Central memory CD4-positive, alpha-beta T cell (primary cell): ENCODE measurements at places on chromosomes 11 and 22.

DNA sequence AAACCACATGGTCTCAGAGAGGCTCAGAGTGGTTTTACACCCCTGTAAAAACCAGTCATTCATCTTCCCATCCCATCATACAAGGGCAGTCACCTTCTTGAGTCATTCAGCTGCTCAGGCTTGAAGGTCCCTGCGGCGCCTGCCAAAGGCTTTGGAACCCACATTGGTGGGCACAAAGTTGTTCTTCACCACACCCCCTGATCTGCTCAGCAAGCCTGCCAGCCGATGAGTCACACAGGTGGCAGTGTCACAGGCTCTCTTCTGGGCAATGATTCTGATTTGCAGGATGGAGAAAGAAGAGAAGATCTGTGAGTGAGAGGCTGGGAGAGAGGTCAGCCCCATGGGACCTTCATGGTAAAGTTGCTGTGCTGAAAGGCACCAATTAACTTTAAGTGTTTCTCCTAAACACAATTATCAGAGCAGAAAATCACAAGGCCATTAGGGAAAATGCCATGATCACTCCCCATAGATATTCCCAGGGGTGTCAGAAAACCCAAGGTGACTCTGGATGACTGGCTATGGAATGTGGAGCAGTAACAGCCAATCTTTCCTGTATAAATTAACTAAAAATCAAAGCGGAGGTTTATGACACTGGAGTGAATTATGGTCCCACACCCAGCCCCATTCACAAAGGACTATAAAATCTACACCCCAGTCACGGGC lies 4.4 kb downstream of the CALCA start:
- no peak for DNase-seq

DNA sequence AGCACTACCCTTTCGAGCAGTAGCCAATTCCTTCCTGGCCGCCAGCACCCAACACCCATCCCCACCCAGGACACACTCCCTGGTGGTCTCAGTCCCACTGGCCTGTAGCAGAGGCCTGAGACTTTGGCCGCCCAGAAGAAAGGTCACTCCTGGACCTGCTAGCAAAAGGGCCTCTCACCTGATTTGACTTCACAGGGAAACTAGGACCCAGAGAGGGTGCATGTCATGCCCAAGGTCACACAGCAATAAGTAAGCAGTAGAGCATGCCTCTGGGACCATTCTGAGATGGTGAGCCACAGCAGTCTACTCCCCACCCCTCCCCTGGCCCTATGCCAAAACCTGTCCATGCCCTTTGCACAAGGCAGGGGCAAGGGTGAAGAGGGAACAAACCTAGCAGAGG lies 7.3 kb downstream of the ARRB1 start:
- DNase-seq = no peak

DNA sequence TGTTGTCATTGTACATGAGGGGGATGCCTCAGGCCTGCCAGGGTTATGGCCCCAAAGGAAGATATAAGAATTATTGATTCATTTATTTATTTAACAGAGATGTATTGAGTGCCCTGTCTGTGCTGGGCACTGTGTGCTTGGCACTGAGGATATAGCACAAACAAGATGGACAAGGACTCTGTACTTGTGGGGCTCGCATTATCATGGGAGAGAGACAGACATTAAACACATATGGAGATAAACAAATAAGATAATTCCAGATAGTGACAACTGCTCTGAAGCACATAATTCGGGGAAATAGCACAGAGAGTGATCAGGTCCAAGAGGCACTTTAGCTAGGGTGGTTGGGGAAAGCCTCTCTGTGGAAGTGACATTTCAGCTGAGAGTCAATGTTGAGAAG lies 119.8 kb upstream of the ARHGAP20 start:
- no peak for DNase-seq

- DNase-seq = no peak
Measured at GRCh38 chr22:20421507-20421874, 16.1 kb downstream of the SCARF2 start.

DNA sequence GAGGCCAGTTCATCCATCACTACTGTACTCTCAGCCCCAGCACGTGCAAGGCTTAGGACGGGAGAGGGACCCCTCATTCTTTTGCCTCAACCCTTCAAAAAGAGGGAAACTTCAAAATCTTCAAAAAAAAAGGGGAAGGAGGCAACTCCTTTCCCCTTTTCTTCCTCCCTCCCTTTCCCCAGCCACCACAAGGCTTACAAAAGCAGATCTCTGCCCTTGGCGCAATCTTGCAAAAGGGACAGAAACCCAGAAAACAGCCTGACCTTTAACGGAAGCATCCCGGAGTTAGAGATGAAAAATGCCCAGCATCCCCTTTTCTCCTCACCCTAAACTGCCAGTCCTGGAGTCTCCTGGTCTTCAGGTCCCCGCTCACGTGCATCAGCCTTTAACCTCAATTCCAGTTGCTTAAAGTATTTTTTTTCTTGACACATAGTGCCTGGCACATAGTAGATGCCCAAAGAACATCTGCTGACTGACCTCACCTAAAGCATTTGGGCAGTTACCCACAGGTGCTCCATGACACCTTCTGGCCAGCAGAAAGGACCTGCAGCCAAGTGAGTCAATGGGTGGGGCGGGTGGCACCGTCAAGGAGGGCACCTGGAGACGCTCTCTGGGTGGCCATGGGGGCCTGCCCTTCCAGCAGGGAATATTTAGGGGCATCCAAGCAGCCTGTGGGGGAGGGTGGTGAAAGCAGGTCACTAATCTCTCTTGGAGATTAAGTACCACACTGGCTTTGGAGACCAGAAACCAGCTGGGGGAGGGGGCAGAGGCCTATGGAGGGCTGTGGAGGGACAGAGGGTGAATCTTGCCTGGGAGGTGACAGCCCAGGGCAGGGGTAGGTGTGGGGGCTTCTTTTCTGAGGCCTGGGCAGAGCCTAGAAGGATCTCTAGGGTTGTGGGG lies 16.3 kb downstream of the NECTIN1 start:
- DNase-seq = no peak

DNA sequence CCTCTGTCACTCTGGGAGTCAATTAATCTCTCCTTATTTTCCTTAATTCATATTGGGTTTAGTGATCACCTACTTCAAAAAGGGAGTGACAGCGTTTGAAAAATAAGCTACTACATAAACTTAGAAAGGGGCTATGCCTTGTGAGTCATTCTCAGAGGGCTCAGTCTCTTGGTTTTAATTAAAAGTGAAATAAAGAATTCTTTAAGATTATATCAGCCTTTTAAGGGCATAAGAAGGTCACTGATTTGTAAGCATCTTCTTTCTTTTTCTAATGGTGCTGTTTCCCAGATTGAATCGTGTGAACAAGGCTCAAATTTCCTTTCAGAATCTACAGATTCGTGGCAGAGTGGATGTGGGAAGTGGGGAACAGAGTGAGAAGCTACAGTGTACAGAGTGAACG lies 636.2 kb upstream of the CCDC90B start:
- no peak for DNase-seq

- no peak for DNase-seq
Measured at GRCh38 chr11:64237484-64237951, 3.1 kb downstream of the VEGFB start.

DNA sequence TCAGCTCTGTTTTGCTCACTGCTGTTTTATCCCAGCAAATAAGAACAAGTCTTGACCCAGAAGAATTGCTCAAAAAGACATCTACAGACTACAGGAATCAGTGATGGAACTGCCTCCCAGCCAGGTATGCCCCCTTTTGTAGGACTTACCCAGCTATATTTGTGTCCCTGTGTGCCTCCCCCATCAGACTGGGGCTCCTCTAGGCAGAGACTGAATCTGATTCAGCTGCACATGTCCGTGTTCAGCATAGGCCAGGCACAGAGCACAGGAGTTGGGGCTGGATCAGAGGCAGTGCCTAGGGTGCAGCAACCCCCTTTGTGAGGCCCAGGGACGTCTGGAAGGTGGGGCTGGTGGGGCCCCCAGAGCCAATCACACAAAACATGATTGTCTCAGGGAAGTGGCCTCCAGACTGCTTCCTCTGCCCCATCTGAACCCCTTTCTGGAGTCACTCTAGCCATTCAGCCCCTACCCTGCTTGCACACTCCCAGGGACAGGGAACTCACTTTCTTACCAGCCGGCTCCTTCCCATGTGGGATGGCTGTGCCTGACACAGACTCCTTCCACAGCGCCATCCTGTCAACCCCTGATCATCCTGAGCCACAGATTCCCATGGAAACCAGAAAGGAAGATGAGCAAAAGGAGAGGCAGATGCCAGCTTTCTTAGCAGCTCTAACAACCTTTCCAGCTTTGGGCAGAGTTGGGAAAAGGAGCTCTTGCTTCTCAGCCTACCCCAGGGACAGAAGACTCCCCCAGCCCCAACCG lies 24.8 kb downstream of the PDE2A start:
- DNase-seq = no peak

GRCh38 chr11:113618360-113618759 lies 87.7 kb downstream of the TMPRSS5 start:
- DNase-seq = no peak

- no peak for DNase-seq
Measured at GRCh38 chr22:23695141-23695540, 4.3 kb downstream of the RGL4 start.

GRCh38 chr11:72614381-72614780 lies 59.8 kb downstream of the PDE2A start:
- no peak for DNase-seq

DNA sequence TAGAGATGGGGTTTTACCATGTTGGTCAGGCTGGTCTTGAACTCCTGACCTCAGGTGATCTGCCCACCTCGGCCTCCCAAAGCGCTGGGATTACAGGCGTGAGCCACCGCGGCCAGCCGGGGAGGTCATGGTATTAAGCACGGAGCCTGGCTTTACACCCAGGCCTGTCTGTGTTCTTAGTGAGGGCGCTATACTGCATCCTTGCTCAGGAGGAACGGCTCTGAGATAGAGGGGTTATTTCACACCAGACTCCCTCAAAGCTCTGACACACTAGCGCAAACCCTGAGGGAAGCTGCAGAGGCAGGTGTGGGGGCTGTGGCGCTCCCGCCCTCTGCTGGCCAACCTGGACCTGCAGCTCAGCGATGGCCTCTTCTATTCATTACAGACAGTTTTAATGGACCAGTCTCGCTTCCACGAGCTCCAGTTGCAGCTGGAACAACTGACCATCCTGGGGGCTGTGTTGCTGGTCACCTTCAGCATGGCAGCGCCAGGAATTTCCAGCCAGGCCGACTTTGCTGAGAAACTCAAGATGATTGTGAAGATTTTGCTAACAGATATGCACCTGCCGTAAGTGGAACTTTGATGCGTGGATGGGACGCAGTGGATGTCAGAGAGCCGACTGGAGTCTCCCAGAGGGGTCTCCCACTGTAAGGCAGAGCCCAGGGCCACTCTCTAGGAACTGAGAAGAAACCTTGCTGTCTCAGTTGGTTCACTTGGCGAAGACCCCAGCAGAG lies 26.2 kb downstream of the TCP11L1 start:
- DNase-seq = peak; percentile 65

DNA sequence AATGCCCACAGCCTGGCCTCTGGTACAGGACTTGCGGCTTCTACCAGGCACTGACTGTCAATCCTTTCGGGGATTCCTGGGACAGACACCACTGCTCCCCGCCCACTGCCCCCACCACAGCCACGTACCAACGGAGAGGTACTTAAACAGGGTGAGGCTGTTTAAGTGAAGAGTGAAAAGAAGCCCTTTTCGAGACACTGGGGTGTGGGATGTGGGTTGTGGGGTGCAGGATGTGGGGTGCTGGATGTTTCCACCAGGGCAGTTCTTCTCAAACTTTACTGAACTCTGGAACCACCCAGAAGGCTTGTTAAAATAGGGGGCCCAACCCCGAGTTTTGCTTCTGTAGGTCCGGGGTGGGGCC lies 34.2 kb upstream of the PRR5 start:
- DNase-seq = peak; percentile 84

GRCh38 chr11:18523084-18523483 lies 3.7 kb downstream of the TSG101 start:
- DNase-seq = no peak

DNA sequence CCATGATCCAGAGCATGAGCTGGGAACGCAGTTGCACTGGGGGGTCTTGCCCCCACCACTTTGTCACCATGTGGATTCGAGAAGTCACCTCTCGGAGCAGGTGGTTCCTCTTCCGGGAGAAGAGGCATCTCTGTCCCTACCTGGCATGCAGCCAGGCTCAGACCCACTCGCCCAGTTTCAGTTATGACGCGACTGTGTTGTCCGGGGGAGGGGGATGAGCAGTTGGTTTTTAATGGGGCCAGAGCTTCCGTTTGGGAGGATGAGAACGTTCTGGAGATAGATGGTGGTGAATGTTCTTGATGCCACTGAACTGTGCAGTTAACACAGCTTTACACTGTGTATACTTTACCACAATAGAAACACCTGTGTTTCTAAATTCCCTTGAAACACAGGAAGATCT lies 41.5 kb downstream of the DHCR7 start:
- DNase-seq = no peak

DNA sequence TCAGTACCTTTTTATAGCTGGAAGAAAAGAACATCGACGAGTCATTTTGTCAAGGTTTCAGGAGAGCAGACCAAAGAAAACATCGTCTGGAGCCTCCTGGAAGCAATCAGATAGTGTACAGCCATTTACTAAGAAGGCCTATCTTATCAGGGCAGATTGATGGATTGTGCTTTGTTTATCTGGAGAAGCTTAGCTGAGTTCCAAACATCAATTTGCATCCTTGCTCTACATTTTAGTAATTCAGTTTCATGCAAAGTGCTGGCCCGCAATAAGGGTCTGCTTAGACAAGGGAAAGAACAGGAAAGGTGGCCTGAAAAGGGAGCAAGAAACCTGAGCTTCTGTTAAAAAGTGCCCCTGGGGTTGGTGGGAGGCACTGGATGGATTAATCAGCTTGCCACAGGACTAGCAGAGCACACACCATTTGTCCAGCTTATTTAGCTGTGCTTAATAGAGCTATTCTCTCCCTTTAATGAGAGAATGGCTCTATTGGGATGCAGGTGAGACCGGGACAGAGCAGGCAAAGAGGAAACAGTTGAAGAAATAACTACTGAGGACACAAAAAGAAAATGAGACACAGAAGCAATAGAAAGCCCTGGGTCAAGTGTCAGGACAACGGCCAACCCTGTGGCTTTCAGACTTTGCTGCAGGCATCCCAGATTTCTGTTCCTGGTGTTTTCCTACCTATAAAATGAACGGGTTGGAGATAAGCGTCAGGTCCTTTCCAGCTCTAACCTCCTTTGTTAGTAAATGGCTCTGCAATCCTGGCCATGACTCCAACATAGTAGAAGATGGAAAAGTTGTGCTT lies 122.1 kb upstream of the TTC12 start:
- DNase-seq = no peak

DNA sequence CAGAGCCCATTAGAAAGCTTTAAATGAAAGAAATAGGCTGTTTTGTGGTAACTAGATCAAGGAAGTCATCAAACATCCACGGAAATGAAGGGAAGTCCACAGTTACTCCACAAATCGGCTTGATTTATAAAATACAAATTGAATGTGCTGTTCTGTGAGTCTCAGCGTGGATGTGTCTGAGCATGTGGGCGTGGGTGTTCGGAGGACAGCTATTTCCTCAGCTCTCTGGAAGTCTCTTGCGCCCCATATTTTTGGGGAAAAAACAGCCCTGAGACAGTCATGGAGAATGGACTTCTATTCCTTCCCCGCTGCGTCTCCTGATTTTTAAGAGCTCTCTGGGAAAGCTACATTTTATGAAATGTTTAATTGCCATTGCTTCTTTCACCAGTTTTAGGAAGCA lies 144.4 kb downstream of the EFCAB6 start:
- no peak for DNase-seq
